ENCODE measurements at places on chromosomes 11 and 22.
A peak's percentile ranks its signal among the peaks of the same experiment; 100 is the strongest.

DNA sequence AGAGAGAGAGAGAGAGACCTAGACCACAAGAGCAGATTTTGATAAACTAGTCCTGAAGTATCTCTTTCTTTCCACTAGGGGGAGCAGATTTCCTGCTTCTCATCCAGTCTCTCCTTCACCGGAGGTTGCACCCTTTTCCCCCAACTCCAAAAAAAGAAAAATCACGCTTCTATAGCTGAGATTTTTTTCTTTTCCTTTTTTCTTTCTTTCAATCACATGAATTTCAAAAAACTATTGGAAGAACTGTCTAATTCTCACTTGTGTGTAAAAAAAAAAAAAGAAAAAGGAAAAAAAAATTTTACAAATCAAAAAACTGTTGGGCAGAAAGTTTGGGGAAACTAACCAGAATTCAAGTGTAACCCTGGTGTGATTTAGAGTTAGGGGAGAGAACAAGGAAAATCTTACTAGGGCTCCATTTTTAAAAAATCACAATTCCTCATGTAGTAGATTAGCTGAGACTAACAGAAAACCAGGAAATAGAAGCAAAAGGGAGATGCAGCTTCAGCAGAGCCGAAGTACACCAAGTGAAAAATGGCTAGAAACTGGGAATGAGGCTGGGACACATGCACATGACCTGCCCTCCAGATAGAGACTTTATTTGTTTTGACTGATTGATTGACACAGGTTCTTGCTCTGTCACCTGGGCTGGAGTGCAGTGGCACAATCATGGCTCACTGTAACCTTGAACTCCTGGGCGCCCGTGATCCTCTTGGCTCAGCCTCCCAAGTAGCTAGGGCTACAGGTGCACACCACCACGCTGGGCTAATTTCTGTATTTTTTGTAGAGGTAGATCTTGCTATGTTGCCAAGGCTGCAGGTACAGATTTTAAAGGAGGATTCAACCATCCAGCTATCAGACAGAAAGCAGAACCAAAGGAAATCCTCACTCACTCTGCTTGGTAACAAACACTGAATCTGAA, 27.1 kb downstream of the SDHD start:
- DNase-seq: peak; percentile 79

GRCh38 chr11:65854852-65855837, 2.8 kb downstream of the CFL1 start:
- DNase-seq: no peak

GRCh38 chr11:115637599-115638241, 133.5 kb upstream of the CADM1 start:
- DNase-seq: no peak

- no peak for DNase-seq
Measured at GRCh38 chr11:20854215-20854955, 185.0 kb downstream of the NELL1 start.

GRCh38 chr11:107706531-107706930, 5.3 kb downstream of the SLN start:
- DNase-seq: no peak

- no peak for DNase-seq
Measured at GRCh38 chr11:131491503-131491902, 121.1 kb downstream of the NTM start.

DNA sequence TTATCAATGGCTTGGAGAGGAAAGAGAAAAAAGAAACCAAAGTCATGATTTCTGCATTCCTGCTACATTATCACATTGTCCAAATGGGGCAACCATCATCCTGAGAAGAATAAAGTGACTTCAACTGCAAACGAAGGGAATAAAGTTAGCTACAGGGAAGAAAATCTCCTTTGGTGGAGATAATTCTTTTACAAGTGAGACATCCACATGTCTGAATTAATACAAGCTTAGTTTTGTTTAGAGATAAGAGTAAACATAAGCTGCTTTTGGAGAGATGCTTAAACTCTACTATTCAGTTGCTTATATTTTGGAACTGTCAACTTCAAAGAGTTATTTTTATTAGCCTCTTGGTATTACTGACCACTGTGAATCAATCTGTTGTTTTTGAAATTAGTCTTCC, at the start of gene OR52L1:
Gene OR52L1, minus strand, starts transcription at position 101 of the 400 bp plus-strand sequence. Its CDS starts 55 bp downstream, at position 46.
- DNase-seq: no peak

DNA sequence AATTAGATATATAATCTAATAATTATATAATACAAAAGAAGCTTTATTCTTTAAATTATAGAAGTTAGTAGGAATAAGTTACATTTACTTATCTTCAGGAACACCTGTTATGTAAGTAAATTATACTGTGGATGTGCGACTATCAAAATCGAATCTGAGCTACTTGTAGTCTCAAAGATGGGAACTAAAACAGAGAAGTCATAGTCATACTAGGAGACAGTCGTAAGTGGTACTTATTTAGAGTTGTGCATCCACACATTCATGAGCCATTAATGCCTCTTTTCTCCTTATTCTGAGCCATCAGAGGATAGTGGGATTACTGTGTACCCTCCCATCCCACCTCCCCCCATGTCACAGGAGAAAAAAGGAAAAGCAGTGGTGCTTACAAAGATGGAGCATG, 114.4 kb downstream of the CADM1 start:
- no peak for DNase-seq

DNA sequence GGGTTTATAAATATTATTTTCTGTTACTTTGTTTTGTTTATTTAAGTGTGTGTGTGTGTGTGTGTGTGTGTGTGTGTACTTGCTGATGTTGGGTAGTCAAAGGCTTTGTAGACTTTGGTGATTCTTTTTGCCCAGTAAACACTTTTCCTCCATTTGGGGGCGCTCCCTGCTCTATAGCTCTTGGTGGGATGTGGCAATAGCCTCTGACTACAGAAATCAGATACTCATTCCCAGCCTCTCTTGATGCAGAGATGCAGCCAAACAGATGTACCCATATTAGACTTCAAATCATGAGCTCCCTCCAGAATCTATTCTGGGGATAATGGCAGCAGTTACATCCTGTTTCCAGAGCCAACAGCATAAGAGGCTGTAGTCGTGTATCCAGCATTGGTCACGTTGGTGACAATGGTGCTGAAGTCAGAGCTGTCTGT, 33.4 kb upstream of the APOL5 start:
- peak; percentile 62 for DNase-seq

DNA sequence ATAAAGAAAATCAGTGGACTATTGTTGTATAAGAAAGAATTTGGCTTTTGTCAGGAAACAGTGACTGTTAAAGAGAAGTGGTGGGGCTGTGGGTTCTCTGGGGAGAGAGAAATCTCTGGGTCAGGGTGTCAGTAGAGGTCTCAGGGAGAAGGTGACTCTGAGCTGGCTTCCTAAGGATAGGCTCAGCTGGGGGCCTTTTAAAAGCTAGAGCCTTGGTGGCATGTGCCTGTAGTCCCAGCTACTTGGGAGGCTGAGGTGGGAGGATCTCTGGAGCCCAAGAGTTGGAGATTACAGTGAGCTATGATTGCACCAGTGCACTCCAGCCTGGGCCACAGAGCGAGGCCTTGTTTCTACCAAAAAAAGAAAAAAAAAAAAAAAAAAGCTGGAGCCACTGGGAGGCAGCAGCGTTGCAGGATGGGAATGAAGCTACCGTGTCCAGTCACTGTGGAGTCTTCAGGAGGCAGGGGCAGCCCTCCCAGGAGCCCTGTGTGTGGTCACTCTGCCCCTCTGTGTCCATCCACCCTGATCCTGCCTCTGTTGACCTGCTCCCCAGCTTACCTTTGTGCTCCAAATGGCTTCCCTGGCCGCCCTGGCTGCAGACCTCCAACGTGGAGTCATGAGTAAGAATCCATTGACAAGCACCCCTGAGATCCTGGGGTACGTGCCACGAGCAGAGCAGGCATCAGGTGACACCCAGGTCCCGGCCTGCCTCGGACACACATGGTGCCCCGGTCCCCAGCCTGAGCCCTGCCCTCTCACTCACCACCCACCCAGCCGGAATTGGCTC, 5.4 kb upstream of the MIF start:
- DNase-seq: peak; percentile 58

DNA sequence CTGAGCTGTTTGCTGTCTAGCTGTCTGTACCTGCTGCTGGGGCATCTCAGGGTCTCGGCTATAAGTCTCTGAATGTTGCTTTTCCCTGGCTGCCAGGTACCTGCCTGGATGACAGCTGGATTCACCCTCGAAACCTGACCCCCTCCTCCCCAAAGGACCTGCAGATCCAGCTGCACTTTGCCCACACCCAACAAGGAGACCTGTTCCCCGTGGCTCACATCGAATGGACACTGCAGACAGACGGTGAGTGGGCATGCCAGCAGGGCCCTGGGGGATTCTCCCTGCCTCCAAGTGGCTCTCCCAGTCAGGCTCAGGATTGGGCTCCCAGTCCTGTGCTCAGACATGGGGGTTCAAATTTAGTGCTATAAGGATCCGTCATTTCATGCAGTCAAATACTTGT, 12.9 kb downstream of the IL17RA start:
- no peak for DNase-seq

DNA sequence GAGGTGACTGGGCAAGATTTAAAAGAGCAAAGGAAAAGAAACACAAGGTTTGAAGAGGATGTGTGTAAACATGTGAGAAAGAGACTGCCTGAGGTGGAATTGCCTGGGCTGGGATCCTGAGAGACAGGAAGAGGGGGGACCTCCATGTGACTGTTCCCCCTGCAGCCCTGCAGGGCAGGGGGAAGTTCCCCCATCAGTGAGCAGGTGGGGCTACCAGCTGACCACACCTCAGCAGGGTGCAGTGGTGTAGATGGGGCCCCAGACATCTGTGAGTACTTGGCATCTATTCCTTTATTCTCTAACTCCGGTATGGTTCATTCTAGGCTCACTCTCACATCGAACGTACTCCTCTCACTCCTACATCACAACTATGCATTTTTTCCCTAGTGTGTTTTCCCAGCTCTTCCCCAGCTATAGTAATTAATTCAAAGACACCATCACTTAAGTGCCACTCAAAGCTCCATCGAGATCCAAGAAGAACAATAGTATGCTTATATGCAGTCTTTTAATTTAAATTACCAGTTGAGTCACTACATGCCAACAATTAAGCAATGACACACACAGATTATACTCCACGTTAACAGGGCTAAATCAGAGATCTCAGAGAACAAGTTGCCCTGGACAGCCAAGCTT, 42.7 kb downstream of the LGR4 start:
- no peak for DNase-seq

DNA sequence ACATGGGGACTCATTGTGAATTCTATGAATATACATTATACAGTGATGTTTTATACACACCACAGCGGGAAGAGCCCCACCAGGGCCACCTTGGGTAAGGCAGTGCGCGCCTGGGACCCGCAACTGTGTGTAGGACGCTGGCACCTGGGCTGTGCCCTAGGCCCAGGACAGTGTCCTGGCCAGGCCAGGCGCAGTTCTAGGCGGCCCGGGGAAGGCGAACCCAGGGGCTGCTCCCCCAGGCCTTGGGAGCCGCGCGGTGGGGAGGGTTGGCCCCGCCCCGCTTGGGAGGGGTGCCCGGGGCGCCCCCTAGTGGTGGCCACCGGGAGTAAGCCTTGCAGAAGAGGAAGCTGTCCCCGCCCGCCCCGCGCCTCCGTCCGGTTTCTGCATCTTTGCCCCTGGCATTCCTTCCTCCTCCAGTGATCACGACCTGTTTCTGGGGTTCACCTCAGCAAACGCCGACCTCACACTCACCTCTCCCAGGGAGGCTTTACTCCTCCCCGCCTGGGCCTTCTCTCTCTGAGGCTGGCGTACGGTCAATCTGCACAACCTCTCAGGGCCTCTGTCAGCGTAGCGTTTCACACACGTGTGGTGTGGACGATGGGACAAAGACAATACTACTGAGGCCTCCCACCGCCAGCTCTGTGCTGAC, 9.5 kb upstream of the EHD1 start:
- DNase-seq: peak; percentile 38

GRCh38 chr11:97732011-97732632, 1288.6 kb upstream of the CNTN5 start:
- no peak for DNase-seq

DNA sequence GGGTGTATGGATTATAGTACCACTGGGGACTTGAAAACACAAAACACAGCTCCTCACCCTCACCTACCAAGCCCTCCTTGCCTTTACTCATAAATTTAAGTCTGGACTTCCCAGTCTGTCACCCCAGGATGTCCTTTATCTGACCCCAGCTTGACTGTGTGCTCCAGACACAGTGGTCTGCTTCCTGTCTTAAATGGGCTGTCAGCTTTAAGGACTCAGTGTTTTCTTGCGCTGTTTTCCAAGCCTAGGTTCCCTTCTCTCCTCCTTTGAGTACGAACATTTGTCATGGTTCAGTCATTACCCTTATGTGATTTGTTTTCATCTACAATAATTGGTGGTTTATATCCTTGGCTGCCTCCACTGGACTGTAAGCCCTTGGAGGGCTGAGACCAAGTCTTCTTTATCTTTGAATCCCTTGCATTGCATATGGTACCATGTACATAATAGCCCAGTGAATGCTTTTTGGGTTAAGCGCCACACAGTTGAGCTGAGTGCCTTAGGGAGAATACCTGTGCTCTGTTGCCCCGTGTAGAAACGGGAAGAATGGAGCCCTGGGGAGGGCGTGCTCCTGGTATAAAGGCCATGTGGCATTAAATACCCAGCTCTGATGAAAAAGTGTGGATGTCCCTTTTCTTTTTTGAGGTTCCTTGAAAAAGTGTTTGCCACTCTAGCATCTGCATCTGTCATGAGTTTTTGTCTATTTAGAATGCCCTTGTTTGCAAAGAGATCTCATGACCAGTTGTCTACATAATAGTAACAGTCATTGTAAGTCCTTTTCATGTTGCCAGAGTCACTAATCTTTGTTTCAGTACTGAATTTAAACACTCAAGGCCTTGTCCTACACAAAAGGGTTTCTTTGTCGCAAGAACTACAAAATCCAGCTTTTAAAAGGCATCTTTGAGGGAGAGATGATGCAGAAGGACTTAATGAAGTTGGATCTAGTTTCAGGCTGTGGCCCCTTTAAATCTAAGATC, 14.0 kb downstream of the PANX1 start:
- DNase-seq: no peak

DNA sequence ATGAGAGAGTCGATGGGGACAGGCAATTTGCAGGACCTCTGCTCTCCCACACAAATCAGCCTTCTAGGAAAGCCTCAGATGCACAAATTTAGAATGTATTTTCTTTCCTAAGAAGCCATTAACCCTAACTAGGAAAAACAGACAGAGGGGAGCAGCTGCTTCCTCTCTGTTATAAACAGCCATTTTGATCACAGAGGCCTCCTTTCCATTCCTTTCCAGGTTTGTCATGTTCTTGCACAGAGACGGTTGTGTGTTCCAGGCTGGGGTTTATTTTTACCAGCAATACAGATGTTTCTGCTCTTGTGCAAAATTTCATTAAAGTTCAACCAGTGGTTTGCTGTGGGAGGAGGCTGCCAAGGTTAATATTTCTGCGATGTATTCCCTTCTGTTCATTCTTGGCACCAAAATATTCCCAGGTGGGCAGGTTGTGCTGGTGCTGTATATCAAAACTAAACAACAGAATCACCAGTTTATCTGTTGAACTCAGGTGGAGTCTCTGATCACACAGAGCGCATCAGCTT, 90.2 kb downstream of the NAV2 start:
- no peak for DNase-seq

GRCh38 chr11:122696662-122697061, 41.1 kb downstream of the UBASH3B start:
- DNase-seq: no peak

- no peak for DNase-seq
Measured at GRCh38 chr11:23859087-23859486, 637.8 kb upstream of the LUZP2 start.

All from HCEC 1CT (cell line).